ENCODE measurements at places on chromosomes 12 and 14. TPM values are rescaled to one million over a fixed set of nuclear protein-coding genes. Genes with fewer than 3 reads are reported as not detected.

The TAS2R14 gene
- total RNA-seq: 3.1 TPM

GRCh38 chr14:81567302-81567701, 33.6 kb upstream of the SEL1L start:
- no peak for DNase-seq

GRCh38 chr12:131101006-131101405, 147.3 kb downstream of the ADGRD1 start:
- peak; percentile 3 for DNase-seq

GRCh38 chr12:49803693-49804450, 24.3 kb downstream of the NCKAP5L start:
- no peak for DNase-seq
